ENCODE measurements at places on chromosomes 3 and 15.

DNA sequence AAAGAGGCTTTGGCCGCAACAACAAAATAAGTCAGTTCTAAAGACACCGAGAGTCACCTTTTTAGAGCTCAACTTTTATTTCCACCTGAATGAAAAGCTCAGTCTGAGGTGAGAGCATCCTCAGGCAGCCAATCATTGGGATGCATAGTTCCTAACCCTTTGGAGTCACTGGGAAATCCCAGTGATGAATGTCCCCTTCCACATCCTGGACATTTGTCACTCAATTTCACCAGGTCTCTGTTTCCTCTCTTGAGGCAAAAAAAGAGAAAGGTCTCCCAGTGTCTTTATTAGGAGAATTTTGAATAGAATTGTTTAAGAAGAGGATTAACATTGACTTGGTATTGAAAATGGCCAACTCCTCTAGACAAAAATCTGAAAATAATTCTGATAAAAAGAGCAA is 137.5 kb upstream of the SPRED1 start:
- DNase-seq = no peak

GRCh38 chr3:8581806-8582445 is 62.7 kb downstream of the SSUH2 start:
- no peak for DNase-seq

GRCh38 chr3:107662586-107662985 is 139.8 kb downstream of the BBX start:
- no peak for DNase-seq

- DNase-seq = no peak
These were observed 159.9 kb downstream of the APBA2 start for GRCh38 chr15:29045717-29046116.

- DNase-seq = no peak
These were observed 1.1 kb upstream of the KPNA4 start for GRCh38 chr3:160566499-160566898.

GRCh38 chr3:77191640-77192039 is 151.7 kb downstream of the ROBO2 start:
- no peak for DNase-seq

GRCh38 chr15:71612397-71612722 is 198.0 kb upstream of the NR2E3 start:
- DNase-seq = no peak

- DNase-seq = no peak
These were observed 156.2 kb upstream of the NR2E3 start for GRCh38 chr15:71654042-71654719.

DNA sequence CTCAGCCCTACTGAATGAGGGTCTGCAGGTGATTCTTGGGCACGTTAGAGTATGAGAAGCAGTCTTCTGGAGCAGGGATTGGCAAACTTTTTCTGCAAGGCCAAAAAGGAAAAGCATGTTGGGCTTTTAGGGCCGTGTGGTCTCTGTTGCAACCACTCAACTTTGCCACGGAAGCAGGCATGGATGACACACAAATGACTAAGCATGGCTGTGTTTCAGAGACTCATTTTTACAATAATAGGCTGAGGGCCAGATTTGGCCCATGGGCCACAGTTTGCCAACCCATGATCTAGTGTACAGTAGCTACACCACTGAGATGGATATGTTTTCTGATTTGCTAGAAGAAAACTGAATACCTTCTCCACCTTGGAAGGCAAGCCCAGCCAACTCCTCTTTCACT is 66.1 kb upstream of the PRICKLE2 start:
- no peak for DNase-seq

DNA sequence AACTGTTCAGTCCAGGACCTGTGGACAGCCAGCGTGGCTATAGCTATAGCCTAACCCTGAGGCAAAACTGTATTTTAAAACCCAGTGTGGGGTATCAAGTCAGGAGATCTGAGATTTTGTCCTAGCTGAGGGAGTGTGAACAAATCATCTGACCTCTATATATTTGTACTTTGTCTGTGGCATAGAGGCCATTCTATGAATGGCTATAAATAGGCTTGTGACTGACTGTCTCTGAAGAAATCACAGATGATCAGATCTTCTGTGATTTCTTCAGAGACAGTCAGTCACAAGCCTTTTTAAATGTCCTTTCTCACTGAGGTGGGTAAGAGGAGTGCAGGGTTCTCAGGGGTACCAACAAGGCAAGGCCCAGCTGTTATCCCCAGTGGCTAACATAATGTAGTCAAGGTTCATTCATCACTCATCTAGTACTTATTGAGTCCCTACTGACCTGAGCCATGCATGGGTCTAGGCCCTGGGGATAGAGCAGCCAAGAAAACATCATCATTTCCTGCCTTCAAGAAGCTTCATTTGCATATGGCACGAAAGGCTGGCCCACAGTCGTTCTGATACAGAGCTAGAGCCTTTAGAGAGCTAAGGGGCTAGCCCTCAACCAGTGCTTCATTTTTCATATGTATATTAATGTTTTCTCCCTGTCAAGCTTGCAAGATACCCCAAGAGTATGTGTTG is 53.3 kb downstream of the TIPARP start:
- DNase-seq = no peak

GRCh38 chr3:154886437-154886836 is 193.7 kb upstream of the MME start:
- no peak for DNase-seq

DNA sequence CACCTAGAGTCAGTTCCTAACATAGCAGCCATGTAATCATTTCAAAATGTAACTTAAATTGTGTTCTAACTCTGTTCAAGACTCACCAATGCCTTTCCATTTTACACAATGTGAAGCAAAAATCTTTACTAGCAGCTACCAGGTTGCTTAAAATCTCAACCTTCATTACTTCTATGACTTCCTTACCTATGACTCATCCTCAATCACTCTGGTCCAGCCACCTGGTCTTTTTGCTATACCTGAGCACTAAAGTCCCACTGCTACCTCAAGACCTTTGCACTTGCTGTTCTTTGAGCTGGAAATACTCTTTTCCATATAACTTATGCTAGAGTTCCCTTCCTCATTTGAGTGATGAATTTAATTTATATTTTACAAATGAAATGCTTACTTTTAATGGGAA is 993.2 kb downstream of the NTRK3 start:
- DNase-seq = no peak

DNA sequence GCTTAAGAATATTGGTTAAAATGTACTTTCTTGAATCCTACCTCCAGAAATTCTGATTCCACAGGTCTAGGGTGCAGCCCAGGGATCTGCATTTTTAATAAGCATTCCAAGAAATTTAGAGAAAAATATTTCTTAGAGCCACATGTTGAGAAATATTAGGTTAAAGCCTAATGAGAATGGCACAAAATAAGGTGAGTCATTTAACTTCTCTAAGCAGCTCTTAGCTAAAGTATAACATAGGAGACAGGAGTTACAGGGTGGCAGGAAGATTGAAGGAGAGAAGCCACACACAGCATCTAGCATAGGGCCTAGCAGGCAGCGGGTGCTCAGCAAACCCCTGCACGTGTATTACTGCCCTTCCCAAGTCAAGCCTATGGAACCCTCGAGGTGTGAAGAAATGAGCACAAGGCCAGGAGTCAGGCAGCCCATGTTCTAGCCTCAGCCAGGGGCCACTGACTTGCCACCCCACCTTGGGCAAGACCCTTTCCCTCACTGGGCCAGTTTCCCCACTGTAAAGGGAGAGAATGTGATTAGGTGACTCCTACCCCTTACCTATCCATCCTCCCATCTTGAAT is 197.1 kb upstream of the TLE3 start:
- DNase-seq = no peak

DNA sequence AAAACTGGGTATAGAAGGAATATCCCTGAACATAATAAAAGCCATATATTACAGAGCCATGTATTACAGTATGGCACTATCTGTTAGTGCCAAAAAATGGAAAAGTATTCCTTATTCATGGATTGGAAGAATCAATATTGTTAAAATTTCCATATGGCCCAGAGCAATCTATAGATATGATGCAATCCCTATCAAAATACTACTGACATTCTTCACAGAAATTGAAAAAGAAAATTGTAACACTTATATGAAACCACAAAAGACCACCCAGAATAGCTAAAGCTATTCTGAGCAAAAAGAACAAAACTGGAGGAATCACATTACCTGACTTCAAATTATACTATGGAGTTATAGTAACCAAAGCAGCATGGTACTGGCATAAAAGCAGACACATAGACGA is 218.8 kb downstream of the PLCL2 start:
- no peak for DNase-seq

GRCh38 chr3:49122451-49122850 is 1.8 kb upstream of the USP19 start:
- DNase-seq = no peak

DNA sequence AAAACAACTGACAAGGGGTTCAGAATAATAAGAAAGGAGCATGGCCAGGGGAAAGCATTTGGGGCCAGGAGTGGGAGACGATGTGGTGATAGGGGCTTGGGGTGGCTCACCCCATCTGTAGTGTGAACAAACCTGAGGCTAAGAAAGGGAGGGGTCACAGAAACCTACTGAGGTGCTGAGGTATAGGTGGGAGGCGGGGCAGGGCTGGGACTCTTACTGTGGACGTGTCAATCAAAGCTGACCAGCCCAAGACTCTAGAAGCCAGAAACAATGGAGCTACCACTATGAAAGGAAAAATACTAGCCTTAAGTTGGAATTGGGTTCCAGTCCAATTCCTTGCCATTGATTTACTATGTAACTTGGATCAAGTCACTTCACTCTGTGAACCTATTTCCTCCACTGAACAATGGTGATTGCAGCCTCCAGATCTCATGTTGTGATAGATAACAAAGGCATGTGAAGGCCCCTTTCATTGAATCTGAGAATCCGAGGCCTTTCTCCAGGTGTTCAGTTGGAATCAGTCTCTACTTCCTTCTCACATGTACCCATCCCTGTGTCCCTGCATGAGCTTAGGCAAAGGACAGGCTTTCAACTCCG is 260.9 kb upstream of the HES1 start:
- no peak for DNase-seq

- no peak for DNase-seq
These were observed 5.3 kb downstream of the IGF1R start for GRCh38 chr15:98653686-98654085.
